ENCODE measurements at places on chromosomes 5 and 9.

- DNase-seq: no peak
Measured at GRCh38 chr9:127796852-127797370, 5.8 kb upstream of the FPGS start.

DNA sequence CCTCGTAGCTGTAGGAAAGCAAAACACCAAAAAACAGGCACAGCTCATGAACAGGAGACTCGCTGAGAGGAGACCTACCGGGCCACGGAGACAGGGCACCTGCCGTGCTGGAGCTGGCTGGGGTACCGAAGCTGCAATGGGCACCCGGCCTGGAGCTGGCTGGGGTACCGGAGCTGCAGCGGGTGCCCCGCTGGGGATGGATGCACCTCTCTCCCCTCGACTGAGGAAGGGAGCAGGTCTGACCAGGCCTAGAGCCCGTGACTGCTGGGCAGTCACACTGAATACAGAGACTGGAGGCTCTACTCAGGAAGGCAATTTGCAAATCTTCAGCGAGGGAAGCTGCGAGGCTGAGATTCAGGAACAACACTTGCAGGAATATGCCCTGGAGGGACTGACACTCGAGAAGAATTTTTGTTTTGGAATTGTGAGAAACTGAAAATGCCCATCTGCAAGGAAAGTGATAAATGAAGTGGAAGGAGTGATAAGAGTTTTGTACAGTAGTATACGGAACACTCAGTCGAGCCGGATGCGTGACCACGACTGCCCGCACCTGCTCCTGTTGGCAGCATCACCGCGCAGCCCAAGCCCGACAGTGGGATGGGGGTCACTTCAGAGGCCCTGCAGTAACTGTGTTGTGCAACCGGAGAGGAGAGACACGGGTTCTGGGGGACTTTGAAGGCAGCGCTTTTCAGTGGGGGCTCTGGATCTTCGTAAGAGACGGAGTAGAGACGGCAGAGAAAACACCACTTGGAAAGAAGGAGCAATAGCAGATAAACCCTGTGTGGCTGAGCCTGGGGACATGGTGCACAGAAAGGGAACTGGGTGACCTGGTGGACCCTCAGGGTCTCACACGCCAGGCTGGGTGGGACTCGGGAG lies 27.9 kb upstream of the LPCAT1 start:
- no peak for DNase-seq

DNA sequence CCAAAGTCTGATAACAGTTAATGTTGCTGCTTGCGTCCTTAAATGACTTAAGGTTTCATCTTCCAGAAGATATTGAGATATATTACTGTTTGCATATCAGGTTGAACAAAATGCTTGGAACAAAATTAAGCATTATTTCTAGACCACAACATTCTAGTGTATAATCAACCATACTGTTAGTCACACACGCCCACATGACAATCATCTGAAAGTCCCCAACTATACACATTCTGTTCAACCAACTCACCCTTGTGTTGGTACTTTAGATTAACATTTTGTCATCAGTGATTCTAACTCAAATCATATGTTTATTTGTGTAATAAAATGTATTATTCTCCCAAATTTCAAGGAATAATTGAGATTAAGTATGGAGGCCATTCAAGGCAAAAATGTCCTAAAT lies 47.3 kb downstream of the LURAP1L start:
- DNase-seq: peak; percentile 49

DNA sequence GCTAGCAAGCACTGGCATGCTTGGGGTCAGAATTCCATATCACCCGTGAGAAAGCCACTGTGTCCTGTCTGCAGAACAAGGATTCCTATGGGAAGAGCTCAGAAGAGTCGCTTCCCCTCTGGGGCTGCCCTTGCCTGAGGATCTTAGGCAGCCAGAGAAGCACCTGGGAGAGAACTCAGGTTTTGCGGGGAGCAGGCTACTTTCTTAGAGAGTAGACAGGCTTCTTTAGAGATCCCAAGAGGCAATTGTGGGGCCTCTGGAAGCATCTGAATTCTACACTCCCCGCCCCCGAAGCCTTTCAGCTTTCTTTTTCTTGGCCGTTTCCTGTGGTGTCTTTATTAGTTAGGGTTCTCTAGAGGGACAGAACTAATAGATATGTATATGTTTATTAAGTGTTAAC lies 40.9 kb downstream of the PHF2 start:
- DNase-seq: no peak

- no peak for DNase-seq
Measured at GRCh38 chr9:26326563-26326962, 566.0 kb downstream of the CAAP1 start.

DNA sequence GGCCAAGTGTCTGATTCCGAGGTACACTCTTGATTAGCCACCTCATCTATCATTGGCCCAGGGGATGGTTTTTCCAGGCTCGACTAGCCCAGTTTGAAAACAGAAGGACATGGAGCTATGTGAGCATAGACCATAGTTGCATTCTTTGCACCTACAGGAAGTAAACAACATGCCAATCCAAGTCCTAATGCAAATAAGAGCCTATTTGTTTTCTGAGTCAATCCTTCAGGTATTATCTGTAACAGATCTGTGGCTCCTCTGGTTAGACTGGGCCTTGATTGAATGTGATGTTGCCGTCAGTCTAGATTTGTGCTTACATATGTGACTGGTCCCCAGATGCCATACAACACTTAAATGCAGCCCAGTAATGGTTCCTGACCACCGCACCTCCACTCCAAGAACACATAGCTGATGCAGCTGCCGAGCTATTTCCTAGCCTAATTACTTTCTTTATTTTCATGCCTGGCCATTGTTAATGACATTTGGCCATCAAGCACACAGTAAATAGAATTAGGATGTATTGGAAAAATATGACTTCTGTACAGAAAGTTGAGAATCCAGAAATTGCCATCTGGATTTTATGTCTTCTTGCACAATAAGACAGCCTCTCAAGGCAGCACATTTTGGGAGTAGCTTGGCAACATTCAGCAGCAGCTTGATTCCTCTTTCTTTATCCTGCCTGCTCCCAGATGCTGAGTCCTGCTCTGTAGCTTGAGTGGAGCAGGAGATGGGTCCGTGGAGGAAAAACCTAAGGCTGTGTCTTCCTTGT lies 29.5 kb upstream of the ARHGAP26 start:
- no peak for DNase-seq

- no peak for DNase-seq
Measured at GRCh38 chr9:92749934-92750315, 14.7 kb downstream of the BICD2 start.

DNA sequence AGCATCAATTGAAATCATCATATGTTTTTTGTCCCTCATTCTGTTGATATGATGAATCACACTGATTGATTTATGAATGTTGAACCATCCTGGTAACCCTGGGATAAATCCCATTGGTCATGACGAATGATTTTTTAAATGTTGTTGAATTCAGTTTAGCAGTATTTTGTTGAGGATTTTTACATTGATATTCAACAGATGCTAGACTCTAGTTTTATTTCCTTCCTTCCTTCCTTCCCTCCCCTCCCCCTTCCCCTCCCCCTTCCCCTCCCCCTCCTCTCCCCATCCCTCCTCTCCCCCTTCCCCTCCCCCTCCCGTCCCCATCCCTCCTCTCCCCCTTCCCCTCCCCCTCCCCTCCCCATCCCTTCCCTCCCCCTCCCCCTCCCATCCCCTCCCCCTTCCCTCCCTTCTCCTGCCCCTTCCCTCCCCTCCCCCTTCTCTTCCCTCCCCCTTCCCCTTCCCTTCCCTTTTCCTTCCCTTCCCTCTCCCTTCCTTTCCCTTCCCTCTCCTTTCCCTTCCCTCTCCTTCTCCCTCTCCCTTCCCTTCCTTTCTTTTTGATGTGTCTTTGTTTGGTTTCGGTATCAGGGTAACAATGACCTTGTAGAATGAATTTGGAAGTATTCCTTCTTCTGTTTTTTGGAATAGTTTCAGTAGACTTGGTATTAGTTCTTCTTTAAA lies 142.8 kb downstream of the AP3B1 start:
- DNase-seq: no peak

DNA sequence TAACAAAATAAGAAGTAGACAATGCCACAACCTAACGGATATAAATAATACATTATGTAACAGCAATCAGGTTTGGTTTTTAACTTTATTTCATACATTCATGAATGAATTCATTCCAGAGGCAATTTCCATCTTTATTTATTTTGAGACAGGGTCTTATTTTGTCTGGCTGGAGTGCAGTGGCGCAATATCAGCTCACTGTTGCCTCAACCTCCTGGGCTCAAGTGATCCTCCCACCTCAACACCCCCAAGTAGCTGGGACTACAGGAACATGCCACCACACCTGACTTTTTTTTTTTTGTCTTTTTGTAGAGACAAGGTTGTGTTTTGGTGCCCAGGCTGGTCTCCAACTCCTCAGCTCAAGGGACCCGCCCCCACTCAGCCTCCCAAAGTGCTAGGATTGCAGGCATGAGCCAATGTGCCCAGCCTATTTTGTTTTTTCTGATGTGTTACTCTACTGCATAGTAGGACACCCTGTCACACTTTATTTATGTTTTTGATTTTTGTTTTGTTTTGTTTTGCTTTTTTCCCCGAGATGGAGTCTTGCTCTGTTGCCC lies 26.3 kb upstream of the C5orf24 start:
- no peak for DNase-seq

GRCh38 chr5:55306641-55307382 lies 682 bp downstream of the DHX29 start:
- DNase-seq: no peak

GRCh38 chr5:65651144-65651543 lies 26.3 kb downstream of the SHLD3 start:
- no peak for DNase-seq

- DNase-seq: no peak
Measured at GRCh38 chr5:71943874-71944273, 163.4 kb upstream of the MAP1B start.

- DNase-seq: no peak
Measured at GRCh38 chr9:3385871-3386270, 139.9 kb downstream of the RFX3 start.

- no peak for DNase-seq
Measured at GRCh38 chr9:3332802-3333201, 193.0 kb downstream of the RFX3 start.

- DNase-seq: peak; percentile 4
Measured at GRCh38 chr5:93192087-93192486, 388.9 kb downstream of the NR2F1-AS1 start.

GRCh38 chr9:73042155-73042554 lies 89.3 kb upstream of the ALDH1A1 start:
- no peak for DNase-seq

- no peak for DNase-seq
Measured at GRCh38 chr5:11785771-11786352, 118.4 kb downstream of the CTNND2 start.

GRCh38 chr5:33852319-33852718 lies 39.5 kb downstream of the ADAMTS12 start:
- DNase-seq: no peak

GRCh38 chr9:35533398-35533797 lies 43.5 kb downstream of the RUSC2 start:
- peak; percentile 70 for DNase-seq

GRCh38 chr5:67378256-67378655 lies 181.7 kb upstream of the CD180 start:
- DNase-seq: no peak

- no peak for DNase-seq
Measured at GRCh38 chr5:173139631-173140030, 4.7 kb upstream of the BNIP1 start.
